Stimulated activated CD8-positive, alpha-beta memory T cell treated with anti-CD3 and anti-CD28 coated beads, Interleukin-7, amount 100 ng/mL, for 1 hour (primary cell): ENCODE measurements at places on chromosomes 1 and 21.

DNA sequence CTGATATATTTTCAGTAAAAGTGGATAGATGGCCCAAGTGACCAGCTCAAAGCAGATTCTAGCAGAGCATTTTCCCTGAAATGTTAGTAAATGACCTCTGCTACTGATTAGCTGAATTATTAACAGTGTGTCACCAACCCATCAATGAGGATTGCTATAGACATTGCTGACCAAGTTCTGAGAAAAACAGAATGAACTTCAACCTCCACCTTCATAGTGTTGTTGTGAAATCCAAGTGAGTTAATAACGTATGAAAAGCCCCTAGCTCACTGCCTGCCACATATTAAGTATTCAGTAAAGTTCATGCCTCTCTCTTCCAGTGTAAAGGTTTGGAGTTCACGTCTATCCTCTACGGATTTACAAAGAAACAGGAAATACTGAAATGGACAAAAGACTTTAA, 15.8 kb downstream of the PLPP3 start:
- DNase-seq: no peak

DNA sequence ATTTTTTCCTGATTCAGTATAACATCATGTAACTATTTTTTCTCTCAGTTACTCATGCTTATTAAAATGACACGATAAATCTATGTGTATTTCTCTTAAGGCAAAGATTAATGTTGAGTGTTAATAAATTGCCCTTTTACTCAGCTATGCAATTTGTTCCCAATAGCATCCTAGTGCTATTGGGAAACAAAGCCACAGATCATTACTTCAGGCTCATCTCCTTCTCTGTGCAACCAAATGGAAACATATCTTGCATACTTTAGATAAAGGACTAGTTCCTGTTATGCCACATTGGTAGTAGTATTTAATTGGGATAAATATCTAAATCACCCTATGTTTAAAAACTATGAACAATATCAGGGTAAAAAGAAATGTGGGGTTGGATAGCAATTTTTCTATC, 106.2 kb downstream of the PLPPR4 start:
- no peak for DNase-seq

DNA sequence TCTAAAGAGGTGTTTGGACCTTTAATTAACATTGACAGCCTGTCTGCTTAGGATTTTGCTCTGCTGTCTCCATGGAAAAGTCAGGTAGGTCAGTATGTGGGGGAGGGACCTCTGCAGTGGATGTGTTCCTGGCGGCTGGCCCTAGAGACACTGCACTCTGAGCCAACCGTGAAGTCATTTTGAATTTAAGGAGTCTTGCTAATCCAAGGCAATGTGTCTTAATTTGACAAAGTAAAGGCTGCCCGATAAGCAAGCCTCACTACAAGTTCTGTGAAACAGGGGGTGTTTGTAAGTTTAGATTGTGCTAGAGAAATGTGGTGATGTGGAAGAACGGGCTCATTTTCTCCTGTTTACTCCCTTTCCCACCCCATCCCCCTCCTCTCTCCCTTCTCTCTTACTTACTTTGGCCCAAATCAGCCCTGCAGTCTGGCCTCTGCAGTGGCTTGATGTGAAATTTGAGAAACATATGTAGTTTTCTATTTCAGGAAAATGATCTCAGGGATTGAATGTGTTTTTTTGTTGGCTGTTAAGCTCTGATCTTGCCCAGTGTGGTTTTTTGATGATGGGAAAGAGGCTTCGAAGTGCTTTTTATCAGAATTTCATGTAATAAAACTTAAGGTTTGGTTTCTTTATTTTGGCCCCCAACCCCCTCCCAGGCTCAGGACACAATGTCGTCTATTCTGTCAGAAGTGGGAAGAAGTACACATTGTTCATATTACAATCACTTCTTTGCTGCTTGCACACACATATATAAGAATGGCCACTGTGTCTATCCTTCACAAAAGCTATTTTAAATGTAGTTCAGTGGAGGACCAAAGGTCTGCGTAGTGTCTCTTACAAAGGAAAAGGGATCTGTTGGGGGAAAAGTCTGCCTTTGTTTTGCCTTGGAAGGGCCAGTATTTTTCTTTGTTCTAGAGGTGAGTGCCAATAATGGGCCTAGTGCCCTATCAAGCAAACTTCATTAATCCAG, 96.6 kb downstream of the FGGY start:
- no peak for DNase-seq

DNA sequence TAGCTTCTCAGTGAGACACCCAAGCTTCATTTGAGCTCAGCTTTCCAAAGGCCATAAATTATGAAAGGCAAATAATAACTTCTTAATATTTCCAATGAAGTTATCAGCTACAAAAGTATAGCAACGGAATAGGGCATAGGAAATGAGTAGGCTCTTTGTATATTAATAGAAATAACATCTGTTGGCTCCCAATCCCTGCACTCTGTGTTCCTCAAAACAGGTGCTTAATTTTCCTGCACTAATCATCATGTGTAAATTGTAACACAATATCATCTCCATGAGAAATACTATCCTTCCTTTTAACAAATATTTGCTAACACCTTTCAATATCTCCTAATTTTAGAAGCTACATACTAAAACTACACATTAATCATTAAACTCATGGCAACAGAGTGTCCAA, 19.2 kb upstream of the IFI44L start:
- DNase-seq: no peak

- DNase-seq: no peak
These were observed 102.9 kb downstream of the GABPA start for GRCh38 chr21:25837533-25838265.

- DNase-seq: no peak
These were observed 75.4 kb upstream of the ATF3 start for GRCh38 chr1:212533148-212533517.

- DNase-seq: no peak
These were observed 71.8 kb upstream of the LRRC53 start for GRCh38 chr1:74584185-74584584.

DNA sequence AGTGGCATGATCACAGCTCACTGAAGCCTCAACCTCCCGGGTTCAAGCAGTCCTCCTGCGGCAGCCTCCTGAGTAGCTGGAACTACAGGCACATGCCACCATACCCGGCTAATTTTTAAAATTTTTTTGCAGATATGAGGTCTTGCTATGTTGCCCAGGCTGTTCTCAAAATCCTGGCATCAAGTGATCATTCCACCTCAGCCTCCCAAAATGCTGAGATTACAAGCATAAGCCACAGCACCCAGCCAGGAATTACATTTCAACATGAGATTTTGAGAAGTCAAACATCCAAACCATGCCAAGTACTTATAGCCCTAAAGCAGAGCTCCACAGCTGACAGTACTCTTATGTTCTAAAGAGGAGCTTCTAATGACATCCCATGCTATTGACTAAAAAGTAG, 200.1 kb downstream of the FCRL5 start:
- no peak for DNase-seq

- no peak for DNase-seq
These were observed 156.7 kb downstream of the NR5A2 start for GRCh38 chr1:200184196-200184595.

DNA sequence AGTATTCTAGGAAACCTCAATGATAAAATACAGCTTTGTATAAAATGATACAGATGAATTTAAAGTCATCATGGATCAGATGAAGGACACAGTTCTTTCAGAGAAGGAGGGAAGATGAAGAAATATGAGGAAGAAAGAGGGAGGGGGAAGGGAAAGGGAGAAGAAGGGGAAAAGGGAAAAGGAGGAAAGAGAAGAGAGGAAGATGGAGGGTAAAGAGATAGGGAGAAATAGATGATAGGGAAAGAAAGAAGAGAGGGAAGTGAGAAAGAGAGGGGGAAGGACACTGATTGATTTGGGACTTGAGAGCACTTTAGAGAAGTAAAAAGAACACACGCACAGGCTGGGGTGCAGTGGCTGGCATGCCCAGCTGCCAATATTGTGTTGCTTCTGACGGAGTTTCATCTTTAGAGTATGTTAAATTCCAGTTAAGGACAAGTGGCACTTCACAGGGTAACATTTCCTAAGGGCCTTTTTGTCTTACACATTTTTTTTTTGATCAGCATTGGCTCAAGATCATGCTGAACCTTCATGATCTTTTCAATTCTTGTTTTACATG, 235.9 kb upstream of the DMRTA2 start:
- DNase-seq: no peak

DNA sequence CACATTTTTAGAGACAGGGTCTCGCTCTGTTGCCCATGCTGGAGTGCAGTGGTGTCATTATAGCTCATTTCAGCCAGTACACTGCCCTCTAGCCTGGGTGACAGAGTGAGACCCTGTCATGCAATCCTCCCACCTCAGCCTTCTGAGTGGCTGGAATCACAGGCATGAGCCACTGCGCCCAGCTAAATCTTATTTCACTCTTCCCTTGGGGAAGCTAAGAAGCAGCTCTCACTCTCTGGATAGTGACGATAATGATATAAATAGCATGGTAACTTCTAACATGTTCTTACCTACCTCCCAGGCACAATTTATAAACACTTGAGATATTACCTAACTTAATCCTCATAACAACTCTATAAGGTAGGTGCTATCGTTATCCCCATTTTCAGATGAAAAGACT, 24.9 kb downstream of the IQGAP3 start:
- DNase-seq: no peak

DNA sequence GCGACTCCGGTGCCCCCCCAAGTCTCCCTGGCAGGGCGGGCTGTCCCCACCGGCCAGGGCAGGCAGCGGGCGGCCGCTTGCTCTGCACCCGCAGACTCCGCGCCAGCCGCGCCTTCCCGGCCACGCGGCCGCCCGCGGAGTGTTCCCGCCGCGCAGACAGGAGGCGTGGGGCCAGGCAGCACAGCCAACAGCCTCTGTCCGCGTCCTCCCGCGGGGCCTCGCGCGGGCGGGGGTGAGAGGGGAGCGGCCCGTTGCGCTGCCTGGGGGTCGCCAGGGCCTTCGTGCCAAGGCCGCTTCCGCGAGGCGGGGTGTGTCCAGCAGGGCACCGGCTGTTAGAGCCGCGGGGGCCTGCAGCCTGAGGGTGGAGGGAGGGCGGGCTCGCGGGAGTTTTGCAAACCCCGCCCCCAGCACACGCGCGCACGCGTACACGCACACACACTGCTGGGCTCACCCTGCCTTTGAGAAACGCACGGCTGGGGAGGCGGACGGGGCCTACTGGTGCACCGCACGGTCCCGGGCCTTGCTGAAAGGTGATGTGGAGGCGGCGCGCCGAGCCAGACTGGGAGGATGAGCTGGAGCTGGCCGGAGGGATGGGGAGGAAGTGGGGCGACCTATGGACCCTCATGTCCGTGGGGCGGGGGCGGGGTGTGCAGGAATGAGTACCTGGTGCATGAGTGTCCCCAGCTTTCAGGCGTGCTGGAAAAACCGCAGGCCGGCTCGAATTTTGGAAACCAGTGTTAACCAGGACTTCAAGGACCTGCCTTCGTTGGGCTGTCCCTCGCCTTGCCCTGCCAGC, 41.5 kb downstream of the KIAA1614 start:
- DNase-seq: peak; percentile 15

DNA sequence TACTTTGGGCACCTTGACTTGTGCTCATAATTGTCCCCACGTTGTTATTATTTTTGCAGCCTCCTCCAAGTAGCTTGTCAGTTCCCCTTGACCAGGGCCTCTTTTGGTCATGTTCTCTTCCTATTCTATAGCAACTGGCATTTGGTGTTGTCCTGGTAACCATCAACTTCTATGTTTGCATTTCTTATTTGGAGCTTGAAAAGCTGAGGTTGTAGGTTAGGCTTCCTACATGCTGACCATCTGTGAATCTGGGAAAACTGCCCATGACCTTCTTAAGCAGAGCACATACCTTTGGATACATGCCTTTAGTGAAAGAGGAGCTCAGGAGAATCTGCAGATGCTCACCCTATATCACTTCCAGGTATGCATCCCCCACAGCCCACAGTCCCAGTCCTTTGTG, 160.8 kb downstream of the HHAT start:
- DNase-seq: no peak

DNA sequence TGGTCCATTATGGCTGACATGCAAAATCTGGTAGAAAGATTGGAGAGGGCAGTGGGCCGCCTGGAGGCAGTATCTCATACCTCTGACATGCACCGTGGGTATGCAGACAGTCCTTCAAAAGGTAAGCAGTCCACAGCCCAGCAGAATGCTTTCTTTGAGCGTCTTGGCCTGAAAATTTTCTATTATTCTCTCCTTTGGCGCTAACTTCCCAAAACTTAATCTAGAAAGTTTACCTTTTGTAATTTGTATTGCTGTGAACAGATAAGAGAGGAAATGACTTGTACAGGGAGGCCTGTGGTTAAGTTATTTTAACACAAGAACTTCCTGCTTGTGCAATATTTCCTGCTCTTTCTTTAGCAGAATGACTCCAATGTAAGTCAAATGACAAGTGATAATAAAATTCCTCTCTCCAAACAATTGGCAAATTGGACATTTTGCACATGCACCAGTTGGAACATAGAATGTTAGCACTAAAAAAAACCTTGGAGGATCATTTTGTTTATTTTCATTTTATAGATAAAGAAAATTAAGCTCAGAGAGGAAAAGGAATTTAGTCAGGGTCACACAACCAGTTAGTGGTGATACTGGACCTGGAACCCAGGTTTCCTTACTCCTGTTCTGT, 18.9 kb downstream of the CAP1 start:
- DNase-seq: no peak

DNA sequence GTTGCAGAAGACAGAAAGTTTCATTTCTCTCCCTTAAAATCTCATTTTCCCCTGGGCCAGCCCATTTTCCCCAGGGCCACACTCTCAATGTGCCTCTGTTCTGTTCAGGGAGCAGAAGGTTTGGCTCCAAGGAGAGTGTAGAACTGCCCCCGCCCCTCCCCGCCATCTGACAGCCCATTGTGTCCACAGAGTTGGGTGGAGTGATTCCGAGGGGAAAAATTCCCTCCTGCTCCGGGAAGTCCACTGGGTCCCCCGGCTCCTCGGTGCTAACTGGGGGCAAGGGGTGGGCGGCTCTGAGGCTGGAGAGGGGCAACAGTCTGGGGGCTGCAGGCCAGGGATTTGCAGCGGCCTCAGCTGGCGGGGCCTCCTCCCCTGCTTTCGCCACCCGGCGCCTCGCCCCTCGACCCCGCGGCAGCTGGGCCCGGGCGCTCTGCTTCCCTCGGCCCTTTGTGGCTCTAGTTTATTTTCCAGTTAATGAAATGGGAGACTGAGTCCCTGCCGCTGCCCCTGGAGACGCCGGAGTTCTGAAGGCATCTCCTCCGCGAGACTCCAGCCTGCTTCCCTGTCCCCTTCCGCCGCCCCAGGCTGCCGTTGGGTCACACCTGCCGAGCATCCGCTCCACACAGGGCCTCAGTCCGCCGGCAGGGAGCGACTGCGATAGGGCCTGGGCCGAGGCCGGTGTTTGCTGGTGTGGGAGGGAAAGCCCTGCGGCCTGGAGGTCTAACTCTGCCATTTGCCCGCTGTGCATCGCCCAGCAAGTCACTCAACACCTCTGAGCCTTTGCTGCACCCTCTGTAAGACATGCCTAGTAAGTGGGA, 14.7 kb upstream of the KIRREL1 start:
- DNase-seq: no peak

- DNase-seq: no peak
These were observed 89.7 kb downstream of the BCAR3 start for GRCh38 chr1:93591676-93592550.

GRCh38 chr1:180065408-180065807, 89.3 kb upstream of the QSOX1 start:
- no peak for DNase-seq

- no peak for DNase-seq
These were observed 140.3 kb downstream of the FOXD2 start for GRCh38 chr1:47578026-47578720.
